ENCODE measurements at places on chromosomes 2 and 18.

DNA sequence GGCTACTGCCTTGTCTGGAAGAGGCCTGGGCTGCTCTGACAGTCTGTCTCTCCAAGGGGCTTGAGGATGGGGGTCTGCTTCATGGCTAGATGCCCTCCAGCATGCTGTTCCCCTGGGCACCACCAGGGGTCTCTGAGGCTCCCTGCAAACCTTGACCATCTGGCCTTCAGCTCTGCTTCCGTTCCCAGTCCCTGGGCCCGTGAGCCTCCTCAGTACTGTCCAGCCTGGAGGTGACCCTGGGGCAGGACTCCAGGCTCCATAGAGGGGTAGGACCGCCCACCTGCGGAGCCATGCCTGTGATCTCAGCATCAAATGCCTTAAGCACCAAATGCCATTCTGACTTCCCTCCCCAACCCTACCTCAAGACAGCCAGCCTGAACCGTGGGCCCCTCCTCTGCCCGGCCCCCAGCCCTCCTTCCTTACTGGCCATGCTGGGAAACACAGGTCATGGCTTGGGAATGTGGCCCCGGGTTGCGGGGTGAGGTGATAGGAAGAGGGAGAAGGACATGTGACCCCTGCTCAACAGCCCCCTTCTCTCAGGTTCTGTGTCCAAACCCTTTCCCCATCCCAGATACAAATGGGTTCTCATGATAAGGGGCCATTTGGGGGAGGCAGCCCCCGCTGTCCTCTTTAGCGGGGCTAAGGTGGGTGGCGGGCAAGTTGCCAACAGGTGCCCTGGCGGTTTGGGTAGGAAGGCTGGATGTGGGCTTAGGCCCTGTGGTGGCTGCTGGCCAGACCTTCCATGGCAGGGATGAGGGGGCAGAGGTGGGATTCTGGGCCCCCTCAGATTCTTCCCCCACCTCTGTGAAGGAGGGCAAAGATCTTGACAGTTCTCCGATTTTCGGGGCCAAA lies 25.0 kb downstream of the SPEG start:
- DNase-seq: no peak

GRCh38 chr18:12742453-12742852 lies 39.6 kb downstream of the PSMG2 start:
- DNase-seq: no peak

DNA sequence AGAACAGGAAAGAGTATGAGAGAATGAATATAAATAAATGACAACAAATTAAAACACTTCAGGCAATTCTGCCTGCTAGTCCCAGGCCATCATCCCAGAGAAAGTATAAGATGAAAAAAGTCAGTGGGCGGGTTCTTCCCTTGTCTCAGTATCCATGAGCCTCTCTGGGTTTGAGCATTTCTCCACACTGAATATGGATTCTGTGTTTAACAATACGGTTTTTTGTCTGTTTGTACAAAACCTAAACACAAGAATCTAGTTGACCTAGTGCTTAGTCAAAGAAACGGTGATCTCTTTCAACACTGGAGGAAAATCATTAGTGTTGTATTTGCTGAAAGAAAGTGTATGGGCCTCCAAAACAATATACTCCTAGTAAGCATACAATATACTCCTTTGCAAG lies 10.0 kb downstream of the SUCLG1 start:
- no peak for DNase-seq

GRCh38 chr2:185035906-185036305 lies 437.6 kb downstream of the ZNF804A start:
- no peak for DNase-seq

- no peak for DNase-seq
These were observed 58.8 kb downstream of the BOD1L2 start for GRCh38 chr18:57205641-57206040.

- DNase-seq: no peak
These were observed 69.1 kb downstream of the UXS1 start for GRCh38 chr2:106124905-106125549.

GRCh38 chr18:10213526-10213925 lies 240.9 kb upstream of the APCDD1 start:
- no peak for DNase-seq

- DNase-seq: no peak
These were observed 191.5 kb upstream of the PARD3B start for GRCh38 chr2:204353823-204354222.

- no peak for DNase-seq
These were observed 19.8 kb downstream of the EPHA4 start for GRCh38 chr2:221552291-221552690.

DNA sequence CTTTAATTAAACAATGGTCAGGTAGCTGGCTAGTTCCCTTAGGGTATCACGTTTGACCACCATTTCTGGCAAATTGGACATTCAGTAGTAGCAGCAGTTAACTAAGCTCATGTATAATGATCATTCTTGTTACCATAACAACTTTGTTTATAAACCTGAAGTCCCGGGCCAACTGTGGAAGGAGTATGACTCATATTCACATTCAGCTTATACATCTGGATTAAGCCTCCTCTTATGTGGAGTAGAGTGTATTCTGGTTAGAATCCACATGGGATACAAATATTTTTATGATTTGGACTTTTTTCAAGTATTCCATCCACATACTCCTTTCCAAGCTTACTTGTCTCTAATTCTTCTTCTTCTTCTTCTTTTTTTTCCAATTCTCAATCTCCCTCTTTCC lies 70.3 kb upstream of the ZSWIM2 start:
- DNase-seq: no peak

DNA sequence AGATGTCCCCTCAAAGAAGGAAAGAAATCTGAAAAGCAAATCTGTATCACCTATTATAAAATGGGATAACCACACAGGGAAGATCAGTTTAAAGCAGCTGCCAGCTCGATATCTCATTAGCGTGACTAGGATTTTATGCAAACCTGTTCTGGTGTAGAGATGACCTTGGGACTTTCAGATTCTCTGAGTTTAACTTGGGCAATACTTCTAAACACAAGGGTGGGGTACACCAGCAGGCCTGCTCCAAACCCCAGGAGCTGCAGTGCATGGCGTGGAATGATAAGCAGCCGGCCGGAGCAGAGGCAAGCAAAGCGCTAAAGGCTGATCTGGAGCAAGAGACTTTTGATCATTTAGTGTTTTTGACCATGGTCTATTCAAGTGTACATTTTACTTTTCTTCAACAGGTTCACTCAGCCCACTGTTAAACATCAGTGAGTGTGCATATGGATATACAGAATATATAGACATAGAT lies 4.7 kb downstream of the SERTAD2 start:
- no peak for DNase-seq

DNA sequence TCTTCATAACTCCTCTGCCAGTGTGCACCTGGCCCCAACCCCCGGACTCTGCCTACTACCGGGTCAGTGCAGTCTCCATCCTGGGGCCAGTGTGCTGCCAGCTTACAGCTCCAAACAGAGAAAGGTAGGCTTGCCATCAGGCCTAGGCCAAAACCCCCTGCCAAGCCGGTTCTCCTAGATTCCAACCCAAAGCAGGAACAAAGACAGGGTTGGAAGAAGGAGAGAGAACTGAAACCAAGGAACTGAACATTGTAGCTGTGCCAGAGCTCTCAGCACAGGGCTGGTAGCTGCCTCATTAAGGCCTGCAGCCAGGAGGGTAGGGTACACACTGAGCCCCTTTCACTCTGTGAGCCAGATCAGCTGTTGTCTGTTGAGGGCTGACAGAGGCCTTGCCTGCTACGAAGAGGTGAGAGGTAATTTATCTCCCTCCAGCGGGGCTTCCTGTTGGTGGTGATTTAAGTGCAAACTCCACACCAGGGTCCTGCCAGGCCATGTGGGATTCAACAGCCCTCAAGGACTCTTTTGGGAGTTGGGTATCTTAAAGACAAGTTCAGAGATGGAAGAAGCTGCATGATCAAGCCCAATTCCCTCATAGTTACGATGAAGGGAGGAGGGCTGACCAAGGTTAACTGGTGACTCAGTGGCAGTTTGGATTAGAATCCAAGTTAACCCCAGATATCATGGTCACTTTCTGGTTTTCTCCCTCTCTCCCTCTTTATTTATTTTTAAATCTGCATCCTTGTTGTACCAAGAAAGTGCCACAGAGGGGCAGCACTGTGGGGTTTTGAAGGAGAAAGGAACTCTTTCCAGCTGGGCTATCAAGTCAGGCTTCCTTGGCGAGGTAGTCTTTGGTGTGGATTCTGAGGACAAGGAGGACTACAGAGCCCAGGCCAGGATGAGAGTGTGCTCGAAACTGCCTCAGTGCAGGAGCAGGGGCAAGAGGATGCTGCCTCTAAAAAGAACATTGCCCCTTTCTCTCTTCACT lies 48.1 kb downstream of the CYRIA start:
- DNase-seq: no peak

DNA sequence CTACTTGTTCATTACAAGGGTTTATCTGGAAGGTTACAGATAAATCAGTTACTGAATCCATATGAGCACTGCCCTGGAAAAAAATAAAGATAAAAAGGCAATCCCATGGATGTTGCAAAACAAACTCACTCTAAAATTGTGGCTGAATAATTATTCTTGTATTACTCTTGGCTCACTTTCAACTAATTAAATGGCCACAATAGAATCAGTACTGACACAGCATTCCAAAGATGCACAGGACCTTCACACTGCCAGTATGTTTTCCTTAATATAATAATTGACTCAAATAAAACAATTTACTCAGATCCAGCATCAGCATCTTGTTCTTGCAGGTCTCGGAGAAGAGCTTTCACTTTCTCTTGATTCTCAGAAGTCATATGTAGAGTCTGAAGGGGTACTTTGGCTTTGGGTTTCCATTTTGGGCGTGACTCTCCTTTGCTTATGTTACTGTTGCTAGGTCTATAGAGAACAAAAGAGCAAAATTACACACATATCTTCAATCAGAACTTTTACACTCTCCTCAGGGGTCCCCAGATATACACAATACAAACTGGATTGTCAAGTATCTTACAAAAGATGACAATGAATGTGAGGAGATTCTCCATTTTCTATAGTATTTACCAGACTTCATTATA lies 12.6 kb downstream of the DHX57 start:
- DNase-seq: no peak

DNA sequence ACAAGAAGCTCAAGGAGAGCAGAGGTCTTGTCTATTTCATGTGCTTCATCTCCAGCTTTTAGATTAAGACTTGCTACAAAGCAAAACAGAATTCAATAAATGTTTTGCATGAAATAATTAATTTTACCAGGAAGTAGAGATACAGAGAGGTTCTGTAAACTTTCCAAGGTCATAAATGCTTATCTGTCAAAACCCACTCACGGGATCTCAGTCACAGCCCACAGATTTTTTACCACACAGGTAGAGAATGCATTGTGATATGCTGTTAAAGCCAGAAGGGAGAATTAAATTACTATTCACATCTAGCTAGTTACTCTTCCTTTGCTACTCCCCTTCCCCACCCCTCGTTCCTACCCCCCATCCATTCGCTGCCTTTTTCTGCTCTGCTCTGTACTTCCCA lies 205.5 kb downstream of the DNAH7 start:
- no peak for DNase-seq

- DNase-seq: no peak
These were observed 2.0 kb downstream of the CDH7 start for GRCh38 chr18:65752625-65753325.

DNA sequence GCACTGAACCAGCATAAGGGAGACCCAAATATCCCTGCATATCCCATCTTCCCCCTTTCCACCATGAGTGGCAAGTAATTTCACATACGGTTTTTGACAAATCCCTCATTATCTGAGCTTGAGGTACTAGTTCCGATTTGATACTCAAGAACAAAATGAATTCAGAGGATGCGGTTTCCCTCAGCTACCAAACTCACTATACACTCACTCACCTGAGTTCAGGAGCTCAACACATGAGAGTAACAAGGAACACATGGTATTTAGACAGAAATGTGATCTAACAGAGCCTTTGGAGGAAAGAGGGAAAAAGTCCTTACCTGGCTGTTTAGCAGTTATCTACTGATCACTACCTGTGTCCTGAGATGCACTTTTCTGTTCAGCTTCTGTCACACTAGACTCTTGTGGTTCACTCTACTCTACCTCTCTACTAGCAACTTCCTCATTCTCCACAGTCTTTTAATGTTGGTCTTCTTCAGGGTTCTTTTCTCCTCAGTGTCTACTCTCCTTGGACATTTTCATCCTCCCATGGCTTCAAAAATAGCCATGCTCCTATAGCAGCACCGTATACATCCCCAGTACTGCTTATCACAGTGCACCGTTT lies 25.1 kb downstream of the ASXL2 start:
- DNase-seq: no peak

DNA sequence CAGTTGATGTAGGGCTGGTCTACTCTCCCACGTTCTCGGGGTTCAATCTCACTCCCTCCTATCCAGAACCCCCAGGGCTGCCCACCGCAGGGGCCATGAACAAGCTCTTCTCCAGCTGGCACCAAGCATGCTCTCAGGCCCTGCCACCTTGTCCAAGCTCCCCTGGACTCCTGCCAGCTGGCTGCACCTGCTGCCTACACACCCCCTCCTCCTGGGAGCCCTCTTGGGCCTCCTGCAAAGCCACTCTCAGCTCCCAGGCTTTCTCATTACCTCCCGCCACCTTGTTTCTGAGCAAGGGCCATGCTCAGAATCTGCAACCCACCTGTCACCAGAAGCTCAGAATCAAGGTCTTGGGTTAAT lies 56.0 kb downstream of the HDAC4 start:
- no peak for DNase-seq

- DNase-seq: no peak
These were observed 75.8 kb upstream of the MAP3K20 start for GRCh38 chr2:172999641-173000386.

DNA sequence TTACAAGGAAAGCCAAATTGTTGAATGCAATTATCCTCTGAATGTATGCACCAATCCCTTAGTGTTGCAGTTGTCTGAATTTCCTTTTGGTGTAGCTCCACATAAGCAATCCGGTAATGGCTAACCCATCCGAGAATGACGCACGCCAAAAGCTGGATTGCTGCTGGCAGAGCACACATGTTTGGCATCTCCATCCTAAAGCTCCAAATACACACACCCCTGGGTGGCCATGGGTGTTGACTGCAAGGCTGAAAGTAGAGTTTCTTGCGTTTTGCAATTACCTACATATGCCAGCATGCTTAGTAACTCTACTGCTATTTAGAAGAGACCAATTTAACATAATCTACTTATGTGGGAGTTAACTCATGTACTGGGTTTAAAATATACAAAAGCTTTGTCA lies 53.1 kb downstream of the KCTD1 start:
- DNase-seq: no peak

DNA sequence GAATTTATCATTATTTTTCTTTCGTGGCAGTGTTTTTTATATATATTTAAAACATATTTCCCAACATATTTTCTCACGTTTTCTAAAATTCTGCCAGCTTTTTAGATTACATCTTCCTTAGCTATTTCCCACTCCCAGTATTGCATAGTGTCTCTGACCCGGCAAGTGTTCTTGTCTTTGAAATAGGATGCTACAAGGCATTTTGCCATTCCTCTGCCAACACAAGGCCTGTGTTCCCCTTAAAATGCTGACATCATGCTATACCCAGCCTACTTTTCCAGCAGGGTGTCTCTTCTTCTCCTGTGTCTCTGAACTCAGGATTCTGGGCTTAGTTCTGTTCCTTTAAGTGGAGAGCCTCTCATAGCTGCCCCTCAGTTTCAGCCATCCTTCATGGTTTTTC lies 115.2 kb downstream of the DIS3L2 start:
- no peak for DNase-seq

- DNase-seq: no peak
These were observed 46.0 kb downstream of the CAVIN2 start for GRCh38 chr2:191800874-191801273.

All from stimulated activated CD8-positive, alpha-beta memory T cell treated with anti-CD3 and anti-CD28 coated beads, Interleukin-7, amount 100 ng/mL, for 1 hour (primary cell).